Daoy (cell line): ENCODE measurements at places on chromosomes 2 and 18.

- DNase-seq = no peak
Measured at GRCh38 chr18:41587976-41588375, 367.1 kb upstream of the PIK3C3 start.

GRCh38 chr2:199760574-199760973 lies 90.4 kb downstream of the FTCDNL1 start:
- DNase-seq = no peak

DNA sequence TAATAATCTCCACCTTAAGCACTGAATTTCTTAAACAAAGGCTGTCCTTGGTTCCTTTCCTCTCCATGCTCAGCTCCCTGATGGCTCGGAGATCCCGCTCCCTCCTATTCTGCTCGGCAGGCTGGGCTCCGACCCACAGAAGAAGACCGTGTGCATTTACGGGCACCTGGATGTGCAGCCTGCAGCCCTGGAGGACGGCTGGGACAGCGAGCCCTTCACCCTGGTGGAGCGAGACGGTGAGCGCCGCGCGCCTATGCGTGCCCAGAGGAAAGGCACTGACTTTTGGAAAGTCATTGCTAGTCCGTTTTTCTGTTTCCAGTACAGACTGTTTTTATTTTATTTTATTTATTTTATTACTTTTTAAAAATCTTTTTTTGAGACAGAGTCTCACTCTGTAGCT lies 9.6 kb downstream of the CNDP2 start:
- DNase-seq = no peak

DNA sequence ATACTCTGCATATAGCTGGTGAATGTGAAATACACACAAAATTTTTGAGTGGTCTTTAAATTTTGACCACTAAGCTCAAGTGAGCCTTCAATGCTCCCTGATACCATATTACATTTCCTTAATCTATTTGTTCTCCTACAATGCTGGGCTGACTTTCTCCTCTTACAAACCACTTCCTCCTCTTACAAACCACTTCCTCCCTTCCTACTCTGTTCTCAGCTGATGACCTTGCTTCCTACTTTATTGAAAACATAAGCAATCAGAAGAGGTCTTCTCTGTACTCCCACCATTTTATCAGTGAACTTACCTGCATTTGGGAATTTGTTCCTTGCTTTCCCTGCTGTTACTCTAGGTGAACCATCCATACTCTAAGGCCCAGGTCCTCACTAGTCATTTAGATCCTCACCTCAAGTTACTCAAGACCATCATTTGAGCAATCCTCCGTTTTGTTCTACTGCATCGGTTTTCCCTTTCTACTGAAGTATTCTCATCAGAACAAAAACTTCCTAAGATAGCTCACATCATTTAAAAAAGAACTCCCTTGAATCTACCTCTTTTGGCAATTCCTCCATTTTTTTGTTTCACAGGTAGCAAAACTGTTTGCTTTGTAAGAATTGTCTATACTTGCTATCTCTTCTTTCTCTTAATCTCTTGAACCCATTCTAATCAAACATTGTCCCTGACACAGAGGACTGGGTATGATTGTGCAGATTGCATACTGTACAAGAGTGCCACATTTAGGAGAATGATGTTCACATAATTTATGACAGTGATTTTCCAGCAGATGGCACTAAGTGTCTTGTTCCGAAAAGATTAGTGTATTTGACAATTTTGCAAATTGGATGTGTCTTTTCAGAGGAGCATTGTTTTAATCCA lies 96.5 kb downstream of the EPB41L5 start:
- peak; percentile 35 for DNase-seq

DNA sequence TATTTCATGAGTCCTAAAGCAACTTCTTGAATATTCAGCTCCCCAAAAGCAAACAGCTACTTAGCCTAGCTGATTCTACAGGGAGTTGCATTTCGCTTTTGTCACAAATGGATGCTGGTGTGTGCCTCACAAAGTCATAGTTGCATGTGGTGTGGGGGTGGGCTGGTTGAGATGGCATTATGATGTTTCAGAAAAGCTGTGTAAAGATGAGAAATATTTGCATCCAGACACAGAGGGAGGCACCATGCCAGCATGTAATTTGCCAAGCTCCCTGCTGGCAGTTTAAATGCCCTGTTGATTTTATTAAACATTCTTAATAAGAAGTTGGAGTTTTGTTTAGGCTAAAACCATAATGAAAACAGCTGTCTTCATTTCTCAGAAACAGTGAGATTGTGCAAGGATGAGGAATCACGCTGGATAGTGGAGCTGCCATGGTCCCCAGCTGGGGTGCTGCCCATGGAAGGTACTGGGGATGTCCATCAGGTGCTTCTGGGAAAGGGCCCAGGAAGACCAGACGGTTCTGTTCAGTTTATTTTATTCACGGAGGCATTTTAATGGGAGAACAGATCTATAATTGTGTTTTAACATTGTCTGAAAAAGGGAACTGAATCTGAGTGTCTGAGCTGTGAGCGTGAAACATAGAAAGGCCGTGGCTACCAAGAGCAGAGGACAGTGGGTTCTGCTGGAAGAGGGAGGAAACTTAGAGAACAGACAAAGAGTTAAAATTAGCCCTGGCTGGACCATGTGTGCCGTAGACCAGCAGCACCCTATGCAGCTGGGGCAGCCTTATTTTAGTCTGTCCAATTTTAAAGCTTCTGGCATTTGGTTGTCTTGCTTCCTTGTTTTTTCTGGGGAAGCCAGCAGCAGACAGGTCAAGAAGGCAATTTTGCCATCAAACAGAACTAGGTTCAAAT lies 177.1 kb downstream of the FAM210A start:
- no peak for DNase-seq

- no peak for DNase-seq
Measured at GRCh38 chr2:238651306-238652052, 196.4 kb upstream of the TWIST2 start.

GRCh38 chr2:176103742-176104315 lies 3.3 kb upstream of the HOXD11 start:
- no peak for DNase-seq

DNA sequence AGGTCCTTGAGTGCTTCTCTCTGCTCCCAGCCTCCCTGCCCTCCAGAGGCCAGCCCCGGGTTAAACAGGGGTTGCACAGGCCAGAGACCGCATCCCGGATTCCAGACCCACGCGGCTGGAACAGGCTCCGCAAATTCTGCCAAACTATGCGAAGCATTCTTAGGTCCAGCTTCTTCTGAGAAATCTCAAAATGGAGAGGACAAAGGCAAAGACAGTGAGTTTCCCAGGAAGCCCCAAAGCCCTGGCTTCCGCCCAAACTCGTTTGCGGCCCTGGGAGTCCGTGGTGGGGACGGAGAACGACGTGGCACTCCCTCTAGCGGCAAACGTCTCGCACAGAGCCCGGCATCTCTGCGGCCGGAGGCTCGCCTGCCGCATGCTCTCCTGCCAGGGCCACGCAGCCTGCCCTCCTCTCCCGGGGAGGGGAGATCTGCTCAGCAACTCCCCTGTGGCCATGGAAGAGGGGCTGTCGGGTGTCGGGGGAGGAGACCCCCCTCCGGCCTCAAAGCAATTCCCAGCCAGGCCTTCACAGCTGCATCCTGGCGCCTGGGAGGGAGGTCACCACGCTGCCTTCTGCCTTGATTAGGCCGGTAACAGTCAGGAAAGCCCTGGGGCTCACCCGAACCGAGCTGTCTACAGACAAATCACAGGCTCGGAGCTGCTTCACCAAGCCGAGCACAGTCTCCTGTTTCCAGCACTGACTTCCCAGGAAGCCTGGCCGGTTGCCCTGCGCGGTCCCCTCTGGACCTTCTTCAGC lies 33.4 kb upstream of the KLHL29 start:
- DNase-seq = peak; percentile 90

DNA sequence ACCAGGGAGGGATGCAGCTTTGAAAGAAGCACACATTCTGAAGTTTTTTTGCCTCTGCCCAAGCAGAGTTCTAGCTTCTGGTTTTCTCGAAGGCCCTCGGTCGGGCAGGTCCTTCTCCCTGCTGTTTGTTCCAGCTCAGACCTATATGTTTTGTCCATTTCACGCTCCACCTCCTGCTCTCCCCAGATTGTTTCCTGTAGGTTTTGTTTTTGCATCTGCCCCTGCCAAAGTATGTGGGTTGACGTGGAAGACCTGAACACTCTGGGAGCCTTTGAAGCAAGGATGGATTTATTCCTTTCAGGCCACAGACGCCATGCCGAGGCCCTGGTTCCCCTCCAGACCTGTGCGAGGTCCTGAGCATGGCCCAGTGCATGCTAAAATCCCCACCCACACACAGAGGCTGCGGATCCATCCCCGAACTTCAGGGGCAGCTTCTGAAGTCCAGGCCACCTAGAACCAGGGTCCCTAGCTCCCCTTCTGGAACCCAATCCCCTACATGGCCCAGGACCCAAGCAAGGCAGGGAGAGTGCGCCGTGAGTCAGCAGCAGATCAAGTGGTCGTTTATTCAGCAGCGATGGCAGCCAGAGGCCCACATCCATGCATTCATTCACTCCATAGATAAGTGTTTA lies 205.4 kb downstream of the KLHL29 start:
- DNase-seq = no peak

DNA sequence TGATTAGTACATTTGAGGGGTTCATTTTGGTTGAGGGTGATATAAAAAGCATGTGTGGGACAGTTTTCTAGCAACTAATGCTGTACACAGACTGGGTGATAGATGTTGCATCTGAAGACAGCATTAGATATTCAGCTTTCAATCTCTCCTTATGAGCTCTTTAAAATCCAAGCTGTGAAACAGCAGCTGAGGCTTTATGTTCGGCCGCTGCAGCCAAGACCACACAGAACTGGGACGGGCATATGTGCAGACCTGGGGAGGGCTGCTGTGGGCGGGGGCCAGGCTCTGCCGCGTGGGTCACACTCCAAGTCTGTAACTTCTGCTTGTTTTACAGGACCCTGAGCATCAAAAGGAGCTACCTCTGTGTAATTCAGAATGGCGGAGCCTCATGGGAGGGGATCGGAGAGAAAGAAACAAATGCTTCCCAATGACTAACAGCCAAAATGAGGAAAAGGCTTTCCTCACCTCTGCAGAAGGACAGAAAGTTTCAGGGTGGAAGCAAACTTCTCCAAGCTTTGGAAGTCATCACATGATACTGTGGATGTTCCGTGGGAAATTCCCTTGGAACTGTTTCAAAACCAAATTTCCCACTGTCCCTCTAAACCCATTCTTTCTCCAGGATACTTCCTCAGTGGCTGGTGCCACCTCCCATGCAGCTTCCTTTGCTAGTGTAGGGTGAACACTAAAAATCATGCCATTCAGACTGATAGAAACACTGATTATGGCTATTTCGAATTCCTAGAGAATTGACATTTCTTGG lies 711.9 kb upstream of the ID2 start:
- DNase-seq = no peak

DNA sequence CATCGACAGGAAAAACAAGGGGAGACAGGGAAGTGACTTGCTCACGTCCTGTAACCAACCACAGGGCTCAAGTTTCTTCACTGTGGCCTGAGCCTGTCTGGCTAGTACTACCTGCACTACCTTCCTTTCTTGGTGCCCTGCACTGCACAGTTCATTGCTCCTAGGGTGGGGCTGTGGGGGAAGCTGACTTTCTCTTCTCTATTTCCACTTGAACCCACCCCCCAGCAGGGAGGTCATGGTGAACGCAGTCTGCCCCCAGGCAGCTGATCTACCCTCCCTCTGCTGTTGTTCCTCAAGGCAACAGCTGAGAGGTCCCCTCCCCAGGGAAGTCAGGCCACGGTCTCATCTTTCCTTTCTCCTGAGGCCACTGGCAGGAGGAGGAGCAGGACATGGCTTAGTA lies 532.1 kb downstream of the SOX11 start:
- DNase-seq = no peak

GRCh38 chr18:67862069-67862468 lies 345.5 kb upstream of the DSEL start:
- DNase-seq = no peak

DNA sequence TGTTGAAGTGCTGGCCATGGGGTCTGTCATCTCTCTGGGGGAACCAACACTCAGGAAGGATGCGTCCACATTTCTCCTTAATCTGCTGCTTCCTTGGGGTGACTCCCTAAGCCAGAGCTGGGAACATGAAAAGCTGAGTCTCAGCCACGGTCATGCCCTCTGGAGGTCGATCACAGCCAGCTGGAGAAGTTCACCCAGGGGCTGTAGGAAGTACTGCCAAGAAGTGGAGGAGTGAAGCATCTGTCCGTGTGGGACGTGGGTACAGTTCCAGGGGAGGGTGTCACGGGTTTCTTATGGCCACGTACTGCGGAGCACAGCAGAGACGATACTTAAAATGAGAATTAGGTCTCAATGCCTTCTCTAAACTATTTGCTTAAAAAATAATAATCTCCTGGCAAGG lies 42.4 kb upstream of the IGFBP2 start:
- DNase-seq = no peak

- no peak for DNase-seq
Measured at GRCh38 chr2:108629417-108629816, 89.9 kb upstream of the RANBP2 start.

GRCh38 chr2:170405326-170405725 lies 227.4 kb downstream of the MYO3B start:
- DNase-seq = no peak

GRCh38 chr18:26655525-26656430 lies 107.4 kb upstream of the KCTD1 start:
- peak; percentile 73 for DNase-seq

GRCh38 chr2:106183101-106183696 lies 10.9 kb downstream of the UXS1 start:
- no peak for DNase-seq

GRCh38 chr2:174180726-174181236 lies 67.6 kb downstream of the OLA1 start:
- no peak for DNase-seq

GRCh38 chr2:61196671-61197070 lies 34.7 kb downstream of the C2orf74 start:
- no peak for DNase-seq

GRCh38 chr18:77622009-77622692 lies 372.5 kb downstream of the GALR1 start:
- peak; percentile 69 for DNase-seq

DNA sequence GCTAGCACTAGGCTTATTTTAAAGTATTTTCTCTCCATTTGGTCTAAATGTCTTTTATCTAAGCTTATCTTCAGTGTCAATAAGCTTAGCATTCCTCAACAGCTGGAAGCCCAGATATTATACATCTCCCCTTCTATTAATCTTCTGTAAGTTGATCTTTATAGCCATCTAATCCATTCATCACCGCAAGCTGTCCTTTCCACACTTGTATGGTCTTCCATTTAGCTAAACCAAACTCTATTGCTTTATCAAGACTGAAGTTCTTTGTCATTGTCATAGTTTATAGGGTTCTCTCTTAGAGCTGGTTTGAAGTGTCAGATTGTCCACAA lies 101.3 kb upstream of the GPR45 start:
- no peak for DNase-seq

DNA sequence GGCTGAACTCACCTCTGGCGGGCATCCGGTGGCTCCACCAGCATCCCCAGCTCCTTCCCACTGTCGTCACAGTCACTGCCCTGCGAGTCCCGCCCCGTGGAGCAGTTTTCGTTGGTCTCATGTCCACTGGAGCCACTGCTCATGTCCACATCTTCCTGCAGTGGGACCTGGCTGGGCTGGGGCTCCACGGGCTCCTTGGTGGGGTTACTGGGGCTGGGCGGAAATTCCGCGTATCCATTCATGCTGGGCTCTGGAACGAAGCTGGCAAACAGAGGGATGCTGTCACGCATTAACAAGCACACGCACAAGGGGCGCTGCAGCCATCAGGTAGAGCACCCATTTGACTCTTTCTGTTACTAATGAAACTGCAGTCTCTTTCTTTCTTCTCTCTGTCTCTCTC lies 10.7 kb downstream of the PER2 start:
- no peak for DNase-seq
